ENCODE measurements at places on chromosomes 7 and 10. TPM values are rescaled to one million over a fixed set of nuclear protein-coding genes. Genes with fewer than 3 reads are reported as not detected.
A peak's percentile ranks its signal among the peaks of the same experiment; 100 is the strongest.

- H3K4me1 ChIP-seq, result 0 out of 2 replicates have a peak, but pooled peaks cover 5% of the 10 kb centered on the region
- H3K27ac ChIP-seq, result no peak overlapping the region
- no peak overlapping the region for H3K4me3 ChIP-seq
These were observed 48.6 kb upstream of the RTKN2 start for GRCh38 chr10:62317257-62317656.

GRCh38 chr7:108818742-108819141 is 249.1 kb downstream of the DNAJB9 start:
- no peaks in the 10 kb centered on the region for H3K4me1 ChIP-seq
- no peak for DNase-seq
- H3K27ac ChIP-seq, result no peak overlapping the region
- H3K27me3 ChIP-seq, result no peaks in the 10 kb centered on the region

The SKIDA1 gene
- total RNA-seq, result 0.50 TPM

The SPACDR gene
- total RNA-seq, result 0.66 TPM

The HABP2 gene
- total RNA-seq, result not detected

The MACC1 gene
- total RNA-seq, result not detected

- no peak for DNase-seq
- H3K36me3 ChIP-seq, result no peaks in the 10 kb centered on the region
- no peak overlapping the region for H3K4me3 ChIP-seq
- no peak overlapping the region for H3K27ac ChIP-seq
- peaks cover 28% of the 10 kb centered on the region for H3K4me1 ChIP-seq
- peaks cover 3% of the 10 kb centered on the region for H3K27me3 ChIP-seq
These were observed 5.0 kb downstream of the PRKG1 start for GRCh38 chr10:51079331-51079730.

DNA sequence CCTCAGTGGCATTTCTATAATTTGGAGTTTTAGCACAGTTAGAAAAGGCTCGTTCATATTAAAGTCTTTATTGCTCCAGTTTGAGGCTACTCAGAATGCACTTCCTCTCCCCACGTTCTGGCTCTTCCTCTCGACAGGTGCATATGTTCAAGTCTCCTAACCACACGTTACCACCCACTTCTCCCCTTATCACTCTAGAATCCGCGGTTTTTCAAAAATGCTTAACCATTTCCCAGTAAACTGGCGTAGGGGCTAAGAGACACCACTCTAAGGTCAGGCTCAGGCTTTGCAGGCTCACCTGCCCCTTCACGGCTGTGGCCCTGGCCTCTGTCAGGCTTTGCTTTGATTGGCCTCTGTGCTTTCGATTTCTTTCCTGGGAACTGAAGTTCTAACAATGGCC is 383.6 kb downstream of the GLRX3 start:
- H3K4me3 ChIP-seq, result no peak overlapping the region
- peaks cover 2% of the 10 kb centered on the region for H3K27me3 ChIP-seq
- no peak overlapping the region for H3K27ac ChIP-seq
- H3K36me3 ChIP-seq, result peaks cover 7% of the 10 kb centered on the region
- no peak for DNase-seq

DNA sequence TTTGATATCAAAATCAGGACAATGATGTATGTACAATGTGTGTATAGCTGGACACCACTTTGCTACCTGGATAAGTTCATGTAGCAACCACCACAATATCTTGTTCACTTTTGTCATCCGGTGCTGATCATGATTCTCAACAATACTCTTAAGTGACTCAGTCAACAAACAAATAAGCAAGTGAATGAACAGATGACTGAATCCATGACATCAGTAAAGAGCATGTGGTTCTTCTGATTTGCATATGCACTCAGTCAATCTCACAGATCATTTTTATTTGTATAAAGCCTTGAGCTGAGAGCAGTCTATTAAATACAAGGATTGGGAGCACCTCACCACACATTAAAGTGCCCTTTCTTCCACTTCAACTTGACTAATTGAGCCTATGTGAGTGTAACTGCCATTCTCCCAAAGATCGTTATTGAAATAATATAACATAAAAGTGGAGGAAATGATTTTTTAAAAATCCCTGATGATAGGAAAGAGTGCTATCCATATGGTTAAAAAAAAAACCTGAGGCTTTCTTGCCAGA is 69.5 kb downstream of the NPSR1 start:
- H3K4me3 ChIP-seq, result no peak overlapping the region
- H3K36me3 ChIP-seq, result no peaks in the 10 kb centered on the region
- DNase-seq, result no peak
- no peaks in the 10 kb centered on the region for H3K4me1 ChIP-seq
- H3K27me3 ChIP-seq, result peaks cover 3% of the 10 kb centered on the region

GRCh38 chr10:126301701-126302475 is 86.4 kb downstream of the ADAM12 start:
- peaks cover 19% of the 10 kb centered on the region for H3K36me3 ChIP-seq
- no peak for DNase-seq
- no peak overlapping the region for H3K27ac ChIP-seq
- no peaks in the 10 kb centered on the region for H3K27me3 ChIP-seq

The BMS1 gene
- 23.3 TPM for total RNA-seq

DNA sequence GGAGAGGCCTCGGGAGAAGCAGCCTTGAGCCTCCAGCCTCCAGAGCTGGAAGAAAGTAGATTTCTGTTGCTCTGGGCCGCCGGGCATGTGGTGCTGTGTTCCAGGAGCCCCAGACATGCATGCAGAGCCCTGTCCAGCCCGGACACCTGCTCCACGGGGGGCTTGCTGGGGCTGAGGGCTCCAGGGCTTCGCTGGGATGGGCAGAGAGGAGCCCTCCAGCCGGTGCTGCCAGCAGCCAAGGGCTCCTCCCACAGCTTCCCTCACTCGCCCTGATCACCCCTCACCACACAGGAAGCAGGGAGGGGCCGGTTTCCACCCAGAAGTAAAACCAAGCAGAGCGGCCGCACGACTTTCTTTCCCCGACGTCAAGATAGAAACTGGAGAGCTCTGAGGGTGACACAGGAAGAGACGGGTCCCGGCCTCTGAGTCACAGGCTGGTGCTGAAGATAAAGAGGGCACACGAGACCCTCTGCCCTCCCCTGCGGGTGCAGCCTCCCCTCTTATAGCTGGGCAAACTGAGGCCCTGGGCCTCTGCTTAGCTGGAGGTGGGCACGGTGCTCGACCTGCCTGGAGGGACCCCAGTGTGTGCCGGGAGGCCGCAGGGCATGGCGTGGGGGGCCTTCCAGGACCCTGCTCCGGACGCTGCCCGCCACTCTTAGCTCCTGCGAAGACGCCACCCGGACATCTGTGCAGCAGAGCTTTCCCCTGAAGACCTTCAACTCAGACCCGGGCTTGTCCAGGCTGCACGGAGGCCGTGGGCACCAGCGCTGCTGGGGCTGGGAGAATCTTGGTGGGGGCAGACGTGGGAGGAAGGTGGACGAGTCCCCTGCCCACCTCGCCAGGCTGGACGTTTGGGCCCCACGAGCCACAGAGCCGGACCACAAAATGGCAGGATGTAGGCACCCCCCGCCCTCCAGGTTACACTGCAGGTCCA is 31.1 kb downstream of the ADAP1 start:
- H3K27ac ChIP-seq, result no peak overlapping the region
- H3K36me3 ChIP-seq, result no peaks in the 10 kb centered on the region
- no peak overlapping the region for H3K4me3 ChIP-seq
- no peak for DNase-seq

DNA sequence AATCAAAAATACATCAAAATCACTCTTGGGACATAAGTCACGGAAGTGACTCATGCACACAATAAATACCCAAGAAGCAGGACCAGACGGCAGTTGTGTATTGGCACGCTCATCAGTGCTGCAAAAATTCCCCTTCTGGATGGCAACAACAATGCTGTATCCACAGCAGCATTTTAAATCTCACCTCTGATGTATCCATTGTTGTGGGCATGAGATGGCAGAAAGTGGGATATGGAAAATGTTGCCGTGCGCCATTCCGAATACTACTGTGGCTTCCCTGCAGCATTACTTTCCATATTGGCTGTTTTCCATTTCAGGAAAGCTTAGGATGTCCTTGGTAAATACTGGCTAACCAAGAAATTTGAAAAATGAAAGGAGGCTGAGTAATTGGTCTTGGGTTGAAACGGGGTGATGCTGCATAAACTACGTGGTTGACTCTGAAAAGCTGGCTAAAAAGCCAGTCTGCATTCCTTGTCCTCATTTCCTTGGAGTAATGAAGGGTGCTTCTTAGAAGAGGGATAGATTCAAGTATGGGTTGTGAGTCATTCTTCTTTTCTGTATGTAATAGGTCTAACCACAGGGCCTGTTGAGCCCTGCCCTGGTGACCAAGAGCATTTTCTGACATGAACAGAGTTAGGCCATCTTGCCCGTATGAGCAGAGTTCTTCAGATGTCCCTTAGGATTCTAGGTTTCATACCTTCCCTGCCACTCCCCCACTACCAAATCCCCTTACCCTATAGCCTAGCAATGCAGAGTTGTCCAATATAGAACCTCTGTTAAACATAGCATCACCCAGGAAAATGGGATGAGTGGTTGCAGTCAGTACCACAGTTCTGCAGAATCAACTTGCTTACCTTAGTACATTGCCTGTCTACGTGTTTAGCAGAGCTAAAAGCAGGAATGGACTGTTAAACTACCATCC is 36.3 kb upstream of the TOMM7 start:
- peak overlapping the region; percentile 97 for H3K4me3 ChIP-seq
- peaks cover 25% of the 10 kb centered on the region for H3K27me3 ChIP-seq
- peak; percentile 99 for DNase-seq
- peaks cover 71% of the 10 kb centered on the region for H3K4me1 ChIP-seq
- peaks cover 69% of the 10 kb centered on the region for H3K36me3 ChIP-seq

GRCh38 chr7:21149809-21150208 is 278.1 kb upstream of the SP4 start:
- no peak overlapping the region for H3K4me3 ChIP-seq
- peaks cover 4% of the 10 kb centered on the region for H3K36me3 ChIP-seq
- no peaks in the 10 kb centered on the region for H3K27me3 ChIP-seq
- H3K27ac ChIP-seq, result no peak overlapping the region
- no peaks in the 10 kb centered on the region for H3K4me1 ChIP-seq
- no peak for DNase-seq

- peaks cover 37% of the 10 kb centered on the region for H3K36me3 ChIP-seq
- H3K27ac ChIP-seq, result peak within 1 kb of the TSS; percentile 95
- H3K27me3 ChIP-seq, result no peaks in the 10 kb centered on the region
- H3K4me3 ChIP-seq, result peak within 1 kb of the TSS; percentile 98
These were observed at the start of gene STAMBPL1 for GRCh38 chr10:88879534-88880281. Gene STAMBPL1 (plus strand): TSS chr10:88880245. CDS start chr10:88901709, 21,464 bp downstream.

DNA sequence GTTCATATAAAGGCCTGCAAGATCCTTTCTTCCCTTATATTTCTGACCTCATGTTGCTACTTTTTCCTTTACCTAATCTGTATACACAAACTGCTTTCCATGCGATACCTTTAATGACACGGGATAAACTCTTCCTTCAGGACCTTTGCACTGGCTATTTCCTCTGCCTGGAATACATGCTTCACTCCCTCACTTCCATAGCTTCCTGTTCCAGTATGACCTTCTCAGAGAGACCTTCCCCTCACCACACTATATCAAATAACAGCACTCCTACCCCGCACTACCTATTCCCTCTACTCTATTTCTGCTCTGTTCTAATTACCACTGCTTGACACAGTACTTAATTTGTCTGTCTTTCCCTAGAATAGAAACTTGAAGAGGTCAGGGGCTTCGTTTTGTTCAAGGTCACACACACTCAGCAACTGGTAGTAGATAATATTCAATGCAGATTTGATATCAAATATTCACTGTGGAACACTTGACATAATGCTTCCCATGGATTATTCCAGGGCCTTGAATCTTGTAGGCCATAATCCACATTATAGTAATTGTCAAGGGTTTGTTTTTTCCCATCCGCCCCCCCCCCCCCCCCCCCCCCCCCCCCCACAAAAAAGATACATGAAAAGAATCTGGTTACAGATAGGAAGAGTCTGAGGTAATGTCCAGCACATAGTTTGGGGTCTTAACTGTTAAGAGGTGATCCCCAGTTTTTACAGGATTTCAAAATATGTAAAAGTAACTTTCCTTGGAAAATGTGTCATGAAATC is 11.1 kb downstream of the SYPL1 start:
- H3K36me3 ChIP-seq, result no peaks in the 10 kb centered on the region
- H3K27ac ChIP-seq, result no peak overlapping the region
- DNase-seq, result no peak
- H3K27me3 ChIP-seq, result no peaks in the 10 kb centered on the region
- no peak overlapping the region for H3K4me3 ChIP-seq

- peak overlapping the region; percentile 56 for H3K27ac ChIP-seq
- H3K27me3 ChIP-seq, result no peaks in the 10 kb centered on the region
- H3K4me1 ChIP-seq, result peaks cover 64% of the 10 kb centered on the region
- no peak for DNase-seq
- peaks cover 15% of the 10 kb centered on the region for H3K36me3 ChIP-seq
- peak overlapping the region; percentile 15 for H3K4me3 ChIP-seq
These were observed 33.1 kb downstream of the SEMA3C start for GRCh38 chr7:80885757-80886156.

GRCh38 chr7:130278860-130279259 is 12.2 kb downstream of the CPA2 start:
- no peak overlapping the region for H3K4me3 ChIP-seq
- peaks cover 36% of the 10 kb centered on the region for H3K4me1 ChIP-seq
- H3K27ac ChIP-seq, result no peak overlapping the region
- peaks cover 8% of the 10 kb centered on the region for H3K27me3 ChIP-seq

The JAZF1 gene
- total RNA-seq, result 19.2 TPM

DNA sequence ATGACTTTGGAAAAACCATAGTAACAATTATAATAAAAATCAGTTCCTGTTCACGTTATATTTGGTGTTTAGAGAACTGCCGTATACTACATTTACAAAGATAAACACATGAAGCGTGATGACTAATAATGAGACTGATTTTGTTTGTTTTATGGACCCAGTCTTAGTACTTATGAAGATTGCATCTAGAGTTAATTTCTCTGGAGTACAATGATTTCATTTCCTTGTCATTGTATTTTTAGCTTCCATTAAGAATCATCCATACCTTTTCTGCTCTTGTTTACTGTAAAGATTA is 2.9 kb downstream of the RBM20 start:
- H3K36me3 ChIP-seq, result no peaks in the 10 kb centered on the region
- DNase-seq, result no peak
- H3K27ac ChIP-seq, result no peak overlapping the region

The LRRC17 gene
- total RNA-seq, result 4.7 TPM

DNA sequence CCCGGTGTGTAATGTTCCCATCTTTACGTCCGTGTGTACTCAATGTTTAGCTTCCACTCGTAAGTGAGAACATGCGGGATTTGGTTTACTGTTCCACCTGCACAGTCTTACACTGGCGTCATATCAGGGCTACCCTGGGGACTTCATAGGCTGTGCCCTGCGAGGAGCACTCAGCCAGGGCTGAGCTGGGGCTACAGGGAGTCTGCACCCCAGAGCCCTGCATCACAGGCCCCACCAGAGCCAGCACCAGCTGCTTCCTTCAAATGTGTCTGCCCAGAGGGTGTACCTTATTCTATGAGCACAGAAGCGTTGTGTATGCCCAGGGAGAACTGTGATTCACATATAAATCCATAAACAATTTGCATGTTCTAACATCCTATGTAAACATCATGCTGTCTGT is 277.1 kb downstream of the TCERG1L start:
- no peaks in the 10 kb centered on the region for H3K27me3 ChIP-seq
- H3K36me3 ChIP-seq, result peaks cover 10% of the 10 kb centered on the region
- no peak overlapping the region for H3K27ac ChIP-seq

- H3K36me3 ChIP-seq, result peaks cover 10% of the 10 kb centered on the region
- no peak for DNase-seq
- no peaks in the 10 kb centered on the region for H3K27me3 ChIP-seq
- H3K4me3 ChIP-seq, result no peak overlapping the region
- no peak overlapping the region for H3K27ac ChIP-seq
- no peaks in the 10 kb centered on the region for H3K4me1 ChIP-seq
These were observed 372.1 kb upstream of the MKI67 start for GRCh38 chr10:128498378-128498730.

All from HFFc6 (cell line).